ENCODE measurements at places on chromosomes 2 and 18. TPM values are rescaled to one million over a fixed set of nuclear protein-coding genes. Genes with fewer than 3 reads are reported as not detected.

TEKT4 gene
- total RNA-seq: 0.34 TPM

IFT172 gene
- total RNA-seq: 43.7 TPM

CYTIP gene
- 0.14 TPM for total RNA-seq

HOXD10 gene
- not detected for total RNA-seq

NYAP2 gene
- total RNA-seq: not detected

TPGS2 gene
- 127 TPM for total RNA-seq

ABCG8 gene
- not detected for total RNA-seq

SLC9A4 gene
- 0.62 TPM for total RNA-seq

DYTN gene
- total RNA-seq: not detected

FOXI3 gene
- 0.57 TPM for total RNA-seq

RELCH gene
- 39.4 TPM for total RNA-seq

CCDC68 gene
- 2.9 TPM for total RNA-seq

PNKD gene
- 54.5 TPM for total RNA-seq

EIF2B4 gene
- total RNA-seq: 56.7 TPM

NFATC1 gene
- 4.5 TPM for total RNA-seq

SFT2D3 gene
- total RNA-seq: 13.7 TPM

DSG1 gene
- not detected for total RNA-seq

RMC1 gene
- 28.5 TPM for total RNA-seq

PRKAG3 gene
- not detected for total RNA-seq

ANKRD30BL gene
- total RNA-seq: not detected

SERPINB4 gene
- total RNA-seq: not detected

DUSP19 gene
- total RNA-seq: 1.9 TPM

RMDN2 gene
- total RNA-seq: 9.1 TPM

IL36RN gene
- total RNA-seq: 0.13 TPM

DNAH6 gene
- 5.5 TPM for total RNA-seq

NEB gene
- 1.6 TPM for total RNA-seq

ELOA2 gene
- not detected for total RNA-seq

COL3A1 gene
- 30.4 TPM for total RNA-seq

RAD51AP2 gene
- 0.07 TPM for total RNA-seq

CYP26B1 gene
- 31.5 TPM for total RNA-seq

MEP1B gene
- total RNA-seq: not detected

RAX gene
- total RNA-seq: not detected

AQP4 gene
- total RNA-seq: 1.7 TPM

PSMD14 gene
- 58.2 TPM for total RNA-seq

UGT1A10 gene
- total RNA-seq: not detected

CYP27C1 gene
- 8.0 TPM for total RNA-seq
